ENCODE measurements at places on chromosomes 13 and 19. TPM values are rescaled to one million over a fixed set of nuclear protein-coding genes. Genes with fewer than 3 reads are reported as not detected.

CLDND2 gene
- not detected for total RNA-seq

NLRP4 gene
- total RNA-seq = not detected

DNA sequence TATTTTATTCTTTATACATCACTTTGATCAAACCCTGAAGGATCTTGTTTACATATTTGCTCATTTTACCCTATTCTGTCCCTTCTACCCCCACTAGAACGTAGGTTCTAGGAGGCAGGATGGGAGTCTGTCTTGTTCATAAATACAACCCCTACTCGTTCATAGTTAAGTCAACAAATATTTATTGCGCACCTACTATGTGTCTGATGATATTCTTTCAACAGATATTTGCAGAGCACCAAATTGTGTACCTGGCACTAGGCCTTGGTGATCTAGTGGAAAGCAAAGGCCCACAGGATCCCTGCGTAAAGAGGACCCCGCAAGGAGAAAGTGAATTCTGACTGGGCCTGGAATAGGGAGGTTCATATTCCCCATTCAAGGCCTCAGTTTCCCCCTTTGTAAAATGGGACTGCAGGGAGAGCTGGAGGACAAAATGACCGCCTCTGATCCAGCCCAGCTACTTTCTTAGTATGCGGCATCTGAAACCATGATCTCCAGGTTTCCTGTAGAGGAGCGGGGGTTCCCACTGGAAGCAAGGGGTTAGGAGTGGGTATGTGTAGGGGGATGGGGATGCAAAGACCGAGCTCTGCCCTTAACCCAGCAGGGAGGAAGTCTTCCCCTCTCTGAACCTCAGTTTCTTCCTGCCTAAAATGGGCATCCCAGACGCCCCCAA, 534 bp upstream of the GEMIN7 start:
- DNase-seq = no peak

DNA sequence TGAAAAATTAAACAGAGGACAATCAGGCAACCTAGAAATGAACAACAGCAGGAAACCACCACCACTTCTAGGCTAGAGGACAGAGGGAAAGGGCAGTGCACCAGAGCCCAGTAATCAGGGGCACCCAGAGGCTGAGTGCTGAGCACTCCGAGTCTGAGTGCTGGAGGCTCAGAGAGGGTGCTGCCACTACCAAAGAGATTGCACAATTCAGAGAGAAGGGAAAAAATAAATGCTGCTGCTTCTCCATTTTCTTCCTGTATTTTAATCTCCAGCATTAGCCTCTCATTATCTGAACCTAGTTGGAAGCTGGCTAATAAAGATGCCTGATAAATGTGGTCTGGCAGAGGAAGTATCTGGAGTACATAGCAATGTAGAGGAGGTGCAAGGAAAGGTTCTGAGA, 11.8 kb upstream of the ZNF175 start:
- no peak for DNase-seq
